ENCODE measurements at places on chromosomes 7 and 10.
A peak's percentile ranks its signal among the peaks of the same experiment; 100 is the strongest.

GRCh38 chr7:122885583-122886356 is 490 bp downstream of the CADPS2 start:
- DNase-seq = peak; percentile 44

DNA sequence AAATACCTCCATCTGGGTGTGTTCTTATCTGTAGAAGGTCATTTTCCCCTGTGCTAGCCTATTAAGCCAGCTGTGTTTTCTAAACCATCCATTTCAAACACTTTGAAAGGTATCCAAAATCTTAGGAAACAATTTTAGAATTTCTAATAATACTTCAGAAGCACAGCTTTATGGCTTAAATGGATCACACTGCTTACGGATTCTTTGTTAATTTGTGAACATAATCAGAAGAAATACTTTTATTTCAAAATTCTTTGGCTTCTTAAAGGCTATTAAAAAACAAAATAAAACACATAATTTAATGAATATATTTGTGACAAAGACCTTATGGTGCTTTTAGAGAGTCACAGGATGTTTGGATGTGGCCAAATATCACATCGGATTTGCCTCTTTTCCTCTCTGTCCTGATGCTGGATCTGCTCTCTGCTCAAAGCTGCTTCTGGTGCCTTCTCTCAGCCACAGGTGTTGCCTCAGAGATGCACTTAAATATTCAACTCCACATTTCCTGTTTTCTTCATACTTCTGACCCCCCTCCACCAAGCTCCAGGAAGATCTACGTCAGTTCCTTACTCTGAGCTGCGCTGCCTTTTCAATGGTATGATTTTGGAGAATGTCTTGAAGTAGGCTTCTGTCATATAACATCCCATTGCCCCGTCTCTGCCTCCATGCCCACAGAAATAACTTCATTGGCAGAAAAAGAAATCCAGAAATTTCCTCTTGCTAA is 230.6 kb downstream of the MLLT10 start:
- no peak for DNase-seq

GRCh38 chr10:92990615-92991014 is 70.0 kb upstream of the CYP26C1 start:
- DNase-seq = no peak

DNA sequence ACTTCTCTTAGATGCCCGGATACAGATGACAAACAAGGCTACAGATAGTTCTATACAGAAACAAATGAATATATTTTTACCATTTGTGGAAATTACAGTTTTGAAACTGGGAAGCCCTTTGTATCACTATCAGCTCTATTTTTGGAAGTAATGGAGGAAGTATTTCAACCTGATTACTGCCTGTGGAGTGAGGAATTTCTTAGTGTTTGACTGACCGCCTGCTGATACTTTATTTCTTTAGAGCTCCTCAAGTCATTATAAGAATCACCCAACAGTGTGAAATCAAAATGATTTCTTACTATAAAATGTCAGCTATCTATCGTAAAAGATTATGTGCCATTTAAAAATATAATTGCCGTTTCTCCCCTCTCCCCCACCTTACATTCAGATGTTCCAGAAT is 290.9 kb downstream of the SDK1 start:
- DNase-seq = no peak

GRCh38 chr7:141588912-141589311 is 37.7 kb downstream of the AGK start:
- DNase-seq = no peak

DNA sequence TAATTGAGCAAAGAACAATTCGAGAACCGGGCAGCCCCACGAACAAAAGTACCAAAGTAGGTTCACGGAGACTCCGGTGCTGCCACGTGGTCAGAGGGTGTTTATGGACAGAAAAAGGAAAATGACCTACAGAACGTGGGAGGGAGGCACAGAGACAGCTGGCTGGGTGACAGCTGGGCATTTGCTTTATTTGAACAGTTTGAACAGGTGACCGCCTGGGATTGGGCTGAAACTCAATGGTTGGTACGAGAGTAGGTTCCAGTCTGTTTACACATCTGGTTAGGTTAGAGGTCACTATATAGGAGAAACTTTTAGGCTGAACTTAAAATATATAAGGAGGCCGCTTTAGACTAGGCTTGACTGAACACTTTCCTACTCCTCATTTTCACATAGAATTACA is 50.6 kb upstream of the CELF2 start:
- no peak for DNase-seq

DNA sequence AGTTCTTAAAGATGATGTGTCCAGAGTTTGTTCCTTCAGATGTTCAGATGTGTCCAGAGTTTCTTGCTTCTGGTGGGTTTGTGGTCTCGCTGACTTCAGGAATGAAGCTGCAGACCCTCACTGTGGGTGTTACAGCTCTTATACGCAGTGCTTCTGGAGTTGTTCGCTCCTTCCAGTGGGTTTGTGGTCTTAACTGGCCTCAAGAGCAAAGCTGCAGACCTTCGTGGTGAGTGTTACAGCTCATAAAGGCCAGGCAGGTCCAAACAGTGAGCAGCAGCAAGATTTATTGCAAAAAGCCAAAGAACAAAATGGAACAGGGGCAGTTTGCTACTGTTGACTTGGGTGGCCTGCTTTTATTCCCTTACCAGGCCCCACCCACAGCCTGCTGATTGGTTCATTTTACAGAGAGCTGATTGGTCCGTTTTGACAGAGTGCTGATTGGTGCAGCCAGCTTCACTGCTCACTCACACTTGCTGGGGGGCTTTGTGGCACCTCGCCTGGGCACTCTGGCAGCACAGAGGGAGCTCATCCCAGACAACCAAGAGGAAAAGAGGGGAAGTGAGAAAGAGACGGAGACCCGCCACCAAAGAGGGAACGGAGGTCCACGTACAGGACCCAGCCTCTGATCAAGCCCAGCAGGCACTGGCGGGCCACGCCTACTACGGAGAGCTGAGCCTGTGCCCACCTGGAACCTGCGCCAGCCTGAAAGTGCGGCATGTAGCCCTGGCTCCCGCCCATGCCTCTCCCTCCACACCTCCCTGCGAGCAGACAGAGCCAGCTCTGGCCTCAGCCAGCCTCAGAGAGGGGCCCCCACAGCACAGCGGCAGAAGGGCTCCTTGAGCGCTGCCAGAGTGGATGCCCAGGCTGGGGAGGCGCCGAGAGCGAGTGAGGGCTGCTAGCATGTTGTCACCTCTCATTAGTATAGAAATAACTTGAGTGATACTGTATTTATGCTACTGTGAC is 55.8 kb upstream of the SEMA3C start:
- DNase-seq = no peak

GRCh38 chr7:5626498-5626897 is 155.0 kb downstream of the RNF216 start:
- no peak for DNase-seq

GRCh38 chr7:70634610-70635068 is 497.3 kb upstream of the GALNT17 start:
- DNase-seq = peak; percentile 64

DNA sequence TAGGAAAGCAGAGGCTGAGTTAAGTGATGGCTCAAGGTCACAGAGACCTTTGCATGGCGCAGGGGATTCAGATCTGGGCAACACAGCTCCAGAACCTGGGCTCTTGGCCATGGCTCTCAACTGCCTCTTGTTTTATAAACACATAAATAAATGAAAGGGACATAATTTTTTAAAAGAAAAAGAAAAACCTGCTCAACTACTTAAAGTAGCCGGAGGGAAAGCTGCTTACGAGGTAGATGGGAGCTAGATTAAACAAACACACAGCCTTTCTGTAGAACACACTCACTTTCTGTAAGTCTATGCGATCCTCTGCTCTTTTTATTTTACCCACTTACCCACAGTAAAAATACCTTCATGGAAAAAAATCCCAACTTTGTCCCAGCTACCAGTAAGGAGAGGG is 81.3 kb downstream of the PIP4K2A start:
- no peak for DNase-seq

DNA sequence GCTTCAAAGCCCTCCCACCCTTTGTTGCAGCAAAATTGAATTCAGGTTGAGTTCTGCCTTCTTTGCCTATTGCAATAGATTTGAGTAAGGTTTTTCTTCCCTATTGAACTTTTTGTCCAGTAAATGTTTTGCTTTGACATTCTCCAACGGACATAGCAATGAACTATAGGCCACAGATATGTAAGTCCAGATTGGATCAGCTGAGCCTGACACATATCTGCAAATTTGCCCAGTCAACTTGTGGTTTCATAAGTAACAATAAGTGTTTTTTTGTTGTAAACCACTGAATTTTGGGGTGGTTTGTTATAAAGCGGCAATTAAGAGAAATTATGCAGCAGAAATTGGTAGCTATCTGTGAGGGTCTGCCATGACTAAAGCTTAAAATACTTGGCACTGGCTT is 332.1 kb upstream of the SORCS1 start:
- no peak for DNase-seq

GRCh38 chr10:23912884-23913404 is 296.0 kb upstream of the KIAA1217 start:
- DNase-seq = no peak

- no peak for DNase-seq
Measured at GRCh38 chr10:14422431-14422830, 91.7 kb upstream of the FRMD4A start.

GRCh38 chr7:129831424-129832058 is 121.2 kb downstream of the UBE2H start:
- peak; percentile 51 for DNase-seq

GRCh38 chr10:18306031-18306430 is 165.8 kb downstream of the CACNB2 start:
- DNase-seq = no peak

DNA sequence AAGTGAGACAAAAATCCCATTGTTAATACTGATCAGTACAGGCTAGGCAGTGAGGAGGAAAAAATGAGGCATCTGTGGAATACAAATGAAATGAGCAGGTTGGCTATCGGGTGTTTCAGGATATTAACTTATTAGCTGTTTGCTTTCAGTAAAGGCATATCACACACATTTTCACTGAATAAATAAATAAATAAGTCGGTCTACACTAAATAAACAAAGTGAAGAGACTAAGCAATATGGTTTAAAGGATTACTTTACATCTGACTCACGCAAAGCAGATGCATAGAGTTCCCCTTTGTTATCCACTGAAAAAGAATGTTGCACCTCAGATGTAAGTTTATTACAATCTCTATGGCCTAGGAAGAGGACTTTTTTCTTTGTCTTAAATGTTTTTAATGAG is 6.3 kb upstream of the SEMA3A start:
- DNase-seq = no peak

- no peak for DNase-seq
Measured at GRCh38 chr7:44142028-44142427, 896 bp upstream of the MYL7 start.

- no peak for DNase-seq
Measured at GRCh38 chr10:108392286-108392685, 1227.8 kb upstream of the SORCS1 start.

DNA sequence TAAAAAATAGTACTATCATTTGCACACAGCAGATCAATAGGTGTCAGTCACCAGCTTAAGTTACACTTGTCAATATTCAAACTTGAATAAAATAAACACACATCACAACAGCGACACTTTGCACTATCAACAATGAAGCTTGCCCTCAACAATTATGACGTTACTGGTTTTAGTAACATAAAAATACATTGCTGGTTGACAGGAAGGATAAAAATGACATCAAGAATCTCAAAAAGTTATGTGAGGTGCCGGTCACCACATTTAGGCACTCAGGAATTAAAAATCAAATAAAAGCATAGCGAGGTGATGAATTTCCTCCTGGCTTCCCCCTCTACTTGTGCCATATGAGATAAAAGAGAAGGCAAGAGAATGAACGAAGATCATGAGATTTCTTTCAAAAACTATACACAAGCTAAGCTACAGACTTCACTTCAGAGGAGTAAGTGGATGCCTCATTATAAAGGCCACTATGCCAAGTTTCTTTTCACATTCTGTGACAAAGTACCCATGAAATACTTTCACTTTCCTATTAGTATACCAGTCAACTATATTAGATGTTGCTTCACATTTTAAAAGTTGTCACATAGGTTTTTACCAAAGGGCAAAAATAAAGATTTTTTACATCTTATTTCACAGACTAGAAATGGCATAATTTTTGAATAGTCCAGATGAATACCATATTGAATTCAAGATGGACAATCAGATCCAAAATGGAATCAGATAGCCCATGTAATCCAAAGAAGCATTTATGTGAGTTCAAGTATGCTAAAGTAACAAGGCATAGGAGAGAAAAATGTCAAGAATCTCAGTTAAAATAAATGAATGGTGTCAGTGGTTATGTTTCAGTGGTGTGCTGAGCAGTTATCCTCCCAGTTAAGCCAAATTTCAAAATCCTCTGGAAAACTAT is 3.6 kb downstream of the CCDC71L start:
- no peak for DNase-seq

- no peak for DNase-seq
Measured at GRCh38 chr7:100888988-100889750, at the start of gene UFSP1. Gene UFSP1 (minus strand): TSS chr7:100889715. CDS start chr7:100889271, 444 bp downstream.

GRCh38 chr10:110212119-110213006 is 5.0 kb downstream of the MXI1 start:
- no peak for DNase-seq

- no peak for DNase-seq
Measured at GRCh38 chr10:124989526-124989925, 47.6 kb downstream of the ZRANB1 start.

DNA sequence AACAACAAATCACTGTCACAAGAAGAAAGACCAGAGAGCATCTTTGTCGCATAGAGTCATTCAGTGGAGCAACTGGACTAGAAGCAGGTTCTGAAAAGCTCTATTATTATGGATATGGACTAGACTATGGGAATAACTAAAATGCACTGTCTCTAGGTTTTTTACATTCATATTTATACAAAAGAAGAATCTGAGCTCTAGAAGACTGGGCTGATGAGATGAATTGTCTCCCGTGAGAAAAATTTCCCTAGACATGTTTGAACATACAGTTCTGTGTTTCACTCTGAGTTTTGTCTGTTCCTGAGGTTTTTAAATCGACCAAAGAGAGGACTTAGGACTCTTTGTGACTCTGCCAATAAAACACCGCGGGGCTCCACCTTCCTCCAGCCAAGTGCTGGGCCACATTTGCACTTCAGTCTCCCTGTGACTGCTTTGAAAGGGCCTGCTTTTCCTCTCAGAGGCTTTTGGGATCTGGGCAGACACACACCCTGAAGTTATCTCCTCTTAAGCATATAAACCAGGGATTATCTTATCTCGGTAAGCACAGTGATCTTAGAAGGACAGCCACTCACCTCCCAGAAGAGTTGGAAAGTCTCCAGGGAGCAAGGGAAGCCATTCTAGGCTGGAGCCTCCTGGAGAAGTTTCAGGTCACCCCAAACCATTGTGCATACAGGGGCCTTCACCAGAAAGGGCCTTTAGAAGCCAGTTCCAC is 101.0 kb upstream of the JCAD start:
- DNase-seq = no peak

Data from H54 (cell line).